ENCODE measurements at places on chromosomes 13 and 19.

DNA sequence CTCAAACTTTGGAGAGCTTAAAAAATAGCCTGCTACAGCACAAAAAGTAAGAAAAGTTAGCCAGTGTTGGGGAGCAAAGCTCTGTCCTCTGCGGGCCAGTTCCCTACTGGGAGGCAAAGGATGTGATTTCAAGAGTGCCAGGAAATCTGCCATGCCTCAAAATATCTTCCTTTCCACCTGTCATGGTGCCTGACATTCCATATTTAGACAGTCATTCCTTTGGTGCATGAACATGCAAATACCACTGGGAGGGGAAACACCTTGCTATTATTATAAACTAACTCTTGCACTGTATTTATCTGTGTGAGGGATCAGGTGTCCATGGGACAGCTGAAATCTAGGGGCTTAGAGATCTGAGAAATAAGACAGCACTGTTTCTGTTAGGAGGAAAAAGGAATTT is 10.3 kb downstream of the FREM2 start:
- no peak for DNase-seq

GRCh38 chr13:113403255-113404104 is 39.5 kb upstream of the GRTP1 start:
- DNase-seq: peak; percentile 52

DNA sequence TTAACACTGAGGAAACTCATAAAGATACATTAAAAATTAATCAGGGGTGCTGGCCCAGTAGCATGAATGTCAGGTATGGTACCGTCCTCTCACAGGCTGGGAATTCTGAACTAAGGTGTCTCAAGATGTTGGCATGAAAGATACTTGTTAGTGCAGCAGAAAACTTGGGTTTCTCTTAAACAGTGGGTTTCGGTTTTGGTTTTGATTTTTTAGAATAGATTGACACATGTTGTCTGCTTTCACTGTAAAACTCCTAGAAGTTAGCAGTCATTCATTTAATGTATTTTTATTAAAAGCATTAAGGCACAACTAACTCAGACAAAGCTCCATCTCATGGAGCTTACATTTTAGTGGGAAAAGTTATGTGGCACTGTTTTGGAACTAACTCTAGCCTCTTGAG is 3.5 kb upstream of the OBI1 start:
- DNase-seq: no peak

DNA sequence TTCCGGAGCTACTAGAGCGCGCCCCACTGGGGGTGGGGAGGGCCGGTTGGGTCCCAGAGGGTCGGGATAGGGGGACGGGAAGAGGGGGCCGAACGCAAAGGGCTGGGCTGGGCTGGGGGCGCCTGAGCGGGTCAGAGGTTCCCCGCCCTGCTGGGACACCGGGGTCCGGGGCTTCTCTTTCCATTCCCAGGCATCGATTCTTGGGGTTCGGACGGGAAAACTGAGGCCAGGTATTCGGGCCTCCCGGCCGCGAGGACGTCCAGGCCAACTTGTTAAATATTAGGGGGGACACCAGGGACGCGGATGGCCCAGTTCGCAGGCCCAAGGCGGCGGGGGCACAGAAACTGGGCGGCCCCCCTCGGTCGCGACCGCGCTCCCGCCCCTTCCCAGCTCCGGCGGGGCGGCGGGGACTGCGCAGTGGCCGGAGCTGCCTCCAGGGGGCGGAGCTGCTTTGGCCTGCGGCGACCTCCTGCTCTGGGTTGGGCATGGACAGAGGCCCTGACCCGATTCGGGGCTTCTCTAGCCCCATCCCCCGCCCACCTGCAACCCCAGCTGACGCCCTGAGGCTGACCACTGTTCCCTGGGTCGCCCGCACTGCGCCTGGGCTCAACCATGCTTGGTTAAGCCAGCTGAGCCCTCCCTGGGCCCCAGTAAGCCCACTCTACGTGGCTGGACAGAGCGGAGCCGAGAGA is 1.2 kb upstream of the KLF16 start:
- DNase-seq: peak; percentile 80

DNA sequence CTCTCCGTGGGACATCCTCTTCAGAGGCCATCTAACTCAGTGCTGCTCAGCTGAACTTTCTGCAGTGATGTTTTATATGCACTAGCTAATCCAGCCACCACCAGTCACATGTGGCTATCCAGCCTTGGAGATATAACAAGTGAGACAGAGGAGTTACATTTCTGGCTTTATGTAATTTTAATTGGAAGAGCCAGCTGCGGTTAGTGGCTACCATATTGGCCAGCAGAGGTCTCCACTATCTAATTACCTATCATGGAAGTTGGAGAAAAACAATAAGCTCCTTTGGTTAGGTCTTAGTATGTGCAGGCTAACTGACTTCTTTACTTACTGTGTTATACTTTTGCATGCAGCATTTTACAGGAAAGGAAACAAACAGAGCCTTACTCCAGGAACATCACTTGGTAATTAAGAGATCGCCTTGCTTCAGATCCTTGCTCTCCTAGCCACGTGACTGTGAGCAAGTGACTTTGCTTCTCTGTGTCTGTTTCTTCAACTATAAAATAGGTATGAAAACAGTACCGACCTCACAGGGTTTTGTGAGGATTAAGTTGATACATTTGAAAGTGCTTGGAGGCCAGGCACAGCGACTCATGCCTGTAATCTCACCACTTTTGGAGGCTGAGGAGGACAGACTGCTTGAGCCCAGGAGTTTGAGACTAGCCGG is 1.6 kb upstream of the KLK10 start:
- peak; percentile 15 for DNase-seq

- DNase-seq: peak; percentile 9
These were observed 162.5 kb upstream of the TSHZ3 start for GRCh38 chr19:31511696-31512095.

DNA sequence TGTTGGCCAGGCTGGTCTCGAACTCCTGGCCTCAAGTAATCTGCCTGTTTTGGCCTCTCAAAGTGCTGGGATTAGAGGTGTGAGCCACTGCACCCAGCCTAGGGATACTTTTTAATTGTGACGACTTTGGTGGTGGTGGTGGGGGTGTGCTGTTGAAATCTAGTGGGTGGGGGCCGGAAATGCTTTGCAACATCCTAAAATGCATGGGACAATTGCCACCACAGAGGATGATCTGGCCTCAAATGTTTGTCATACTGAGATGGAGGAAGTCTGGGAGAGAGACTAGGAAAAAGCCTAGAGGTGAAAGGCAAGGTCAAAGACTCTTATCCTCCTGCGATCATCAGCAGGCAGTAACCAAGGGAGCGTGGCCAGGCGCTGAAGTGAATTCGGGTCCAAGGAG is 1.4 kb downstream of the NWD1 start:
- no peak for DNase-seq

DNA sequence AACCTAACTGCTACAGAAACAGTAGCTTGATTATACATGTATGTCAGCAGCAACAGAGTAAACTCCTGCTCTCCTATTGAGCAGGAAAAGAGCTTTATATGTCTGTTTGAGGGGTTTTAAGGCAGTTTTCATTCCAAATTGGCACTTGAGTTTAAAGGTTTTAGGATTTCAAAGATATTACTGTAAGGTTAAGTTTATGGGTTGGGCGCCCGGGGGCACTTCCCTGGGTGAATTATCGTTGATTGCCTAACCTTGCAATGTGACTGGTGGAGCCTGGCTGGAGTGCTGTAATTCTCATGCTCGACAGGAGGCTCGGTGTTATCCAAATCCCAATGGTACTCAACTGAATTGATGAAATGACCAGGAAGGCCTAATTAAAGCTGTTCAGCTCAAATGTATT is 1586.1 kb downstream of the OLFM4 start:
- no peak for DNase-seq

- DNase-seq: no peak
These were observed 1169.6 kb downstream of the EFNB2 start for GRCh38 chr13:105365831-105366230.

- no peak for DNase-seq
These were observed 241.0 kb downstream of the OLFM4 start for GRCh38 chr13:53269634-53270033.

DNA sequence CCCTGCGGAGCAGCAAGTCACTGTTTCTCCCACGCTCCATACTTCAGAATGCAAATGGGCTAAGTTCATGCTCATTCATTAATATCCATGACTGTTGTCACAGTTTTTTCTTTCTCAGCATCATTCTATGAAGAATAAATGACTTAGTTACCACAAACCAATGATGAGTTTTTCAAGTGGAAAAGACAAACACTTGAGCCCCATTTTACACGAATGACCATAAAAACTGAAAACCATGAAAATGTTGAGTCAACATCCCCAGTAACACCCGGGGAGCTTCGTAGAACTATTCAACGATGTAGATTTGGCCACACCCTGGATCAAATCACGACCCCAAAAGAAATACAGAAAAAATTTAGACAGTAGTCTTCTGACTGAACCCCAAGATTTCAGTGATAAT is 99.8 kb upstream of the GJB6 start:
- DNase-seq: no peak

- no peak for DNase-seq
These were observed 2.5 kb upstream of the UBE2M start for GRCh38 chr19:58560921-58561320.

GRCh38 chr19:4594201-4594600 is 34.7 kb upstream of the SEMA6B start:
- DNase-seq: no peak

DNA sequence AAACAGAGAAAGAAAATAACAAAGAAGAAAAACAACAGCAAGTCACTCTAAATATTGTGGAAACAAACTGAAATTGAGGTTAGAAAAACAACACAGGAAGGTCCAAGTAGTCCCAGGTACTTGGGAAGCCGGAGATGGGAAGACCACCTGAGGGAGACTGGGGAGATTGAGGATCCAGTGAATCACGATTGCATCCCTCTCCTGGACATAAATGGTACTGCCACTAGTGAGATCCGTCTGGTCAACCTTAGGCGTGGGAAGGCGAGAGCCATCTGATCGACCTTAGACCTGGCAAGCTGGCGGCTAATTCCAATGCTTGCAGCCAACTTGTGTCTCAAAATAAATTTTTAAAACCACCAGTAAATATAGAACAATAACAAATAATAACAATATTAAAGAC is 81.9 kb downstream of the ZNF726 start:
- DNase-seq: no peak

DNA sequence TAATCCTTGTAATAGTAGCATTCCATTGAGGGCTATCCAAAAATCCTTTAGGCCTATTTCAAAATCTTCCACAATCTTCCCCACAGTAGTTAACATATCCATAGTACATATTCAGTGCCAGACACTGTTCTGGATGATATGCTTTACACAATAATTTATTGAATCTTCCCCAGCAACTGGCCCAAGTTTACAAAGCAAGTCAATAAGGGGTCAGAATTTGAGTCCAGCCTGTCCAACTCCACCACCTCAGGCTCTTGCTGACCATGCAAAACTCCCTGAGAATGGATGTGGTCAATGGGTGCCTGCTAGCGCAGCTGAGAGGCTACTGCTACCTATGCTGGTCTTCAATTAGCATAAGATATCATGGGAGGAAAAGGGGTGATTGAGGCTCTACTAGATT is 529.6 kb downstream of the FGF9 start:
- DNase-seq: no peak

- peak; percentile 90 for DNase-seq
These were observed 18.6 kb upstream of the POSTN start for GRCh38 chr13:37617173-37617572.

GRCh38 chr13:107079423-107080049 is 511.6 kb upstream of the ARGLU1 start:
- DNase-seq: no peak

DNA sequence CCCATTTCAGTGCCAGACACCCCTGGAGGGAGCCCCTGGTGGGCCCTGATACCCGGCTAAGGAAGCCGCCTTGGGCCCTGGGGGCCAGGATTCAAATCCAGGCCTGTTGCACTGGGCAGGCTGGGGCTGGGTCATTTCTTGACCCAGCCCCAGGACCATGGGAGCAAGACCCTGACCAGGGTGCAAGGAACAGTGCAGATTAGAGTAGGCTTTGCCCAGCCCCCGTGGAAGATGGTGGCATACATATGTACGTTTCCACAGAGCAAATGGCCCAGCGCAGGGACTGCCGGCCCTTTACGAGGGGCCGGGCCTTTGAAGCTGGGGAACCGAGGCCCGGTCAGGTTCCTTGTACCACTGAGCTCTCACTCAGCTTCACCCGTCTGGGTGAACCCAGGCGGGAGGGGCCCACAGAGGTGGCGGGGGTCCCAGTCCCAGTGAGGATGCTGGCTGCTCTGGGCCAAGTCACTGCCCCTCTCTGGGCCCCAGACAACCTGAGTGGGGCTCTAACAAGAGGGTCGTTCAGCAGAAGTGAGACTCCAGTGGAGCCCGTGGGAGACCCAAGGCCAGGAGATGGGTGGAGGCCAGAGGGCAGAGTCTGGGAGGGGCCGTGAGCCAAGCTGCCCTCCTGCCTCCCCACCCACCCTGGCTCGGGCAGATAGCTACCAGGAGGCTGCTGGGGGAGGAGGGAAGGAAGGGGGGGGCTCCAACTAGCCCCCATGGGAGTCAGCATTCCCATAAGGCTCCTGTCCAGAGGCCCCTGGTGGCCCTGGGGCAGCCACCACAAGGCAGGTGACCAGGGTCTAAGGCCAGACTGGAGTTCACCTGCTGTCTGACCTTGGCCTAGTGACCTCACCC is 2.7 kb downstream of the MKNK2 start:
- DNase-seq: no peak

GRCh38 chr13:72221276-72221962 is 354.4 kb upstream of the DACH1 start:
- DNase-seq: peak; percentile 44

- no peak for DNase-seq
These were observed 39.2 kb downstream of the WDFY2 start for GRCh38 chr13:51623473-51623872.

- DNase-seq: no peak
These were observed 15.9 kb upstream of the SLC35E1 start for GRCh38 chr19:16587833-16588823.

DNA sequence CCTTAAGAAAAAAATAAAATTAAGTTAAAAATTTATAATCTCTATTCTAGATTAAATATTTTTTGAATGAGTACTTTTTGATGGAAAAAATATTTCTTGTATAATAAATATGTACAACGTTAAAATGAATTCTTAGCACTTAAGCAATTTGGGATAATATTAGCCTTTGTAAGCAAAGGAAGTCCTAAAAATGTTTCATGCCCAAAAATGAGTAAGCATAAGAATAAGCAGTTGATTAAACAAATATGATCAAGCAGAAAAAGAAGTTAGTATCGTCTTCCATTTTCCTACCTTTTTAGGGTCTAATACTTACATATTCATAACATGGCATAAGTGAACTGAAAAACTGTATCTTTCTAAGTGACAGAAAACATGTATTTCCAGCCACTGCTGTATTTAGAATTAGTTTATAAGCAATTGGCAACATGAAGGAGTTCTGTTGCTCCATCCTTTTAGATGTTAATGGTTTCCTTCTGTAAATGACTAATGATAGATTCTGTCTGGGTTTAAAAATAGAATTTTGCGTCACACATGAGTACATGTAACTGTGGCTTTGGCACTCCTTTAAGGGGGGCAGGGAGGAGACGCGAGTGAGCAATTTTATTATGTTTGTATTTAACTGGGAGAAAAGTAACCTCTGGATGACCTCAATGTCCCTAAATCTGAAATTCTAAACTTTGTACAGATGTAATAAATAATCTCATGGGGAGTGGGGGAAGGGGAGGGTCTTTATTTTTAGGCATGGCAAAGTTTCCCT is 237.4 kb downstream of the RGCC start:
- peak; percentile 66 for DNase-seq

Measured in SJSA1 (cell line).